NCI-H187 (cell line): ENCODE measurements at places on chromosomes 13 and 19.

- DNase-seq: peak; percentile 91
Measured at GRCh38 chr13:99980201-99980823, 1.3 kb upstream of the ZIC2 start.

DNA sequence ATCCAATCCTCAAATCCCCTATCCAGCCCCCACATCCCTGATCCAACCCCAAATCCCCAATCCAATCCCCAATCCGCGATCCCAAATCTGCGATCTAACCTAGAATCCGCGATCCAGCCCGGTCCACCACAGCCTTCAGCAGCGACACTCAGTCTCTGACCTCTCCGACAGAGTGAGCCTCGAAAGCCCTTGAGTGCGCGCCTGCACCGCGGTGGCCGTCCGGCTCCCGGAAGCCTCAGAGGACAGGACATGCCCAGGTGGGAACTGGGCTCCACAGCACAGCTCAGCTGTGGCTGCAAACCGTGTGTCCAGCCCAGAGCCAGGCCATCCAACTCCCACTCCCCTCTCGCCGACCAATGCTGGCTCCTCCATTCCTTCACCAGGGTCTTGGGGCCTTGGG lies 48.8 kb upstream of the C1QTNF9B start:
- DNase-seq: no peak

DNA sequence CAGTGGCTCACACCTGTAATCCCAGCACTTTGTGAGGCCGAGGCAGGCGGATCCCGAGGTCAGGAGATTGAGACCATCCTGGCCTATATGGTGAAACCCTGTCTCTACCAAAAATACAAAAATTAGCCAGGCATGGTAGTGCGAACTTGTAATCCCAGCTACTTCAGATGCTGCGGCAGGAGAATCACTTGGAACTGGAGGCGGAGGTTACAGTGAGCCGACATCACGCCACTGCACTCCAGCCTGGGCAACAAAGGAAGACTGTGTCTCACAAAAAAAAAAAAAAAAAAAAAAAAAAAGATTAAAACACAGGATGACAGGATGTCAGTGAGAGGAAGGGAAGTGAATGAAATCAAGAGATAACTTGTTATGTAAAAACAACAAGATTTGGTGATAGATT lies 1158.5 kb downstream of the PCDH9 start:
- no peak for DNase-seq

GRCh38 chr13:82088781-82089180 lies 1747.9 kb upstream of the SPRY2 start:
- DNase-seq: no peak

- no peak for DNase-seq
Measured at GRCh38 chr13:108225440-108225839, 7.2 kb downstream of the ABHD13 start.

DNA sequence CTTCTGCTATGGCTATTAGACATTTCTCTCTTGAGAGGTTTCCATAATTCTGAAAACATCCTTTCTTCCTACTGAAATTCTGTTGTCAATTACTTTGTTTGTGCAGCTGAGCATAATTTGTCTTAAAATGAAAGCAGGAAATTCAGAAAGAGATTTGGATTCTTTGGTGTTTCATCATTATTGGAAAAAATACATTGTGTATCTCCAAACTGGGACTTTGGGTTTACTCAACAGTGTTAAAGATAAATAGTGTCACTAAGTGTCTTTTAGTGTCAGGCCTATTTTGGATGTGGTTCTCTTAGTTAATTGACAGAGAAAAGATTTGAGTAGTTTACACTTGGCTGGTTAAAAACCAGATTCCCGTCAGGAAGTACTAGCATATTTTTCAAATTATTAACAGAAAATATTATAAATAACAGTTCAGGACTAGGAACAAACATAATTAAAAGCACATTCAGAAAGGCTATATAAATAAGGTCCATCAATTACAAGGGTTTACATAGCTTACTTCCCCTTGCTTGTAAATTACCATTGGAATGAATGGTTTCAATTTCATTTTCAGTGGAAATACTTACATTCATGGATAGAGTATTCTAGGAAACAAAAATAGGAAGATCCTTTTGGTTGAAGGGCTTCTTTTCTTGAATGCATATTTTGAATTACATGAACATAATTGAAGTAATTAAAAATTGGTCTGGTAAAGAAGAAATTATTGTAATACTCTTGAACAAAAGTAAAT lies 483.1 kb downstream of the GPC6 start:
- no peak for DNase-seq

GRCh38 chr13:98385606-98386005 lies 191.3 kb downstream of the STK24 start:
- peak; percentile 61 for DNase-seq

GRCh38 chr19:7267792-7268704 lies 26.2 kb downstream of the INSR start:
- no peak for DNase-seq

- DNase-seq: no peak
Measured at GRCh38 chr13:102692491-102692826, 2.4 kb downstream of the METTL21C start.

- peak; percentile 2 for DNase-seq
Measured at GRCh38 chr13:44104969-44105368, 225.3 kb downstream of the LACC1 start.

DNA sequence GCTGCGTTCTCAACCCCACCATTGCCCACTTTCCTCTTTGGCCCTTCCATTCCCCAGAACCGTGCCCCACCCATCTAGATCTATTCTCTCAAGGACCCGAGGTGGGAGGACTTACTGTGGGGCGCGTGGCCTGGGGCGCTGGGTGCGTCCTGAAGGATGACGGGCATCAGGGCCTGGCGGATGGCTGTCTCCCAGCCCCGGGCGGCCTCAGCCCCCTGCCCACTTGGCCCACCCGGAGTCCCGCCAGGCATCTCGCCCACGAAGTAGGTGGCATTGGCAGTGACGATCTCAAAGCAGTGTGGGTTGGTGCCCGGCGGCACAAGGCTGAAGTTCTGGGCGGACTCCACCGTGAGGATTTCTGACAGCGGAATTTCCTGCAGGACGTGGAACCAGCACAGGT lies 23.2 kb downstream of the PRKD2 start:
- DNase-seq: no peak

- no peak for DNase-seq
Measured at GRCh38 chr13:51924756-51925544, 63.2 kb downstream of the CCDC70 start.

GRCh38 chr19:32266460-32266859 lies 79.0 kb upstream of the ZNF507 start:
- no peak for DNase-seq

- DNase-seq: no peak
Measured at GRCh38 chr19:2982983-2983350, 5.6 kb downstream of the TLE6 start.

GRCh38 chr13:46404733-46405100 lies 17.7 kb upstream of the RUBCNL start:
- DNase-seq: no peak

DNA sequence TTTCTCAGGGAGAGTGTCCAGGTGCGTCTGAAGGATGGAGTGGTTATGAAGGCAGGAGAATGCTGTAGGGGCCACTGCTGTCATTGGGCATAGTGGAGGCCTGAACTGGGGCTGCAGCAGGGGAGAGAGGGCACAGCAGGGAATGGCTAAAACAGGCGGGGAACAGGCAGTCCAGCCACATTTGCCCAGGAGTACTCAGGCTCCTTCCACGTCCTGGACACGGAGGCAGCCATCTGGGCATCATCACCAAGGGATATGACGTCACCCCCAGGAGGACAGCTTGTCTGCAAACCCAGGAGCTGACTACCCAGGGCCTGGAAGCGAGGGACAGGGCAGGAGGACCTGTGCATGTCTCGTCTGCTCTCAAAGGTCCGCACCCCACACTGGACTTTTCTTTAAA lies 22.2 kb downstream of the VSTM2B start:
- no peak for DNase-seq

DNA sequence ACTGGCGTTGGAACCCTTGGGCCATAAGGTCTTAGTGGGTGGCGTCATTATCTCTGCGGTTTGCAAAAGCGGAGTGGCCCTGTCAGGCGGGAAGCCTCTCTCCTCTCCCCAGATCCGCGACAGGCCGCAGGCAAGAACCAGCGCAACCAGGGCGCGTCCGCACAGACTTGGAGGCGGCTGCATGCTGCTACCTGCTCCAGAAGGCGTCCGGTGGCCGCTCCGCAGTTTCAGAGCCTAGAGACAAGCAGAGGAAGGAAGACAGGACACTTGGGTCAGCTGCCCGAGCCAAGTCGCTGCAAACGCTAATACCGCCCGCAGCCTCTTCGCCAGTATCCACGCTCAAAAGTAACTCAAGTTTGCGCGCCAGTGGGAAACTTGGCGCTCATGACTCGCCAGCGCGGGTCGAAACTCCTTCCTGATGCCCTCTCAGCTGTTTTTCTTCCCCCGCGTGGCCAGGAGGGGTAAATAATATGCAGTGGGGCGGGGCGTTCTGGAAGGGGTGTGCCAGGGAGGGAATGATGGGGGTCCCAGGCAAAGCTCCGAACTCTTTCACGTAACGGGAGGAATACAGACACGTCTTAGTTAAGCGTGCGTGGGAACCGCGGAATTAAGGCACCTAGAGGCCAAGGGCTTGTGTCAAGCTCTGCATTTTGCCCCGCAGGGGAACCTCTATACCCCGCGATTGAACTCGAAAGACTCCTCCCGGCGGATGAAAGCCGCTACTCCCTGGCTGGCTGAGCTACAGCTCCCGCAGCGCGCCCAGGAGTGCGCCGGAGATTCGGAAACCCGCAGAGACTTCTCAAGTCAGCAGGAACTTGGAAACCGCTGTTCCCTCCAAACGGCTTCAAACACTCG lies at the start of gene EDNRB:
TSS of gene EDNRB (minus strand) at position 441 of the 855 bp plus-strand sequence. CDS start at position 183, 258 bp downstream.
- no peak for DNase-seq

- DNase-seq: no peak
Measured at GRCh38 chr19:10682397-10683063, 18.7 kb upstream of the QTRT1 start.

- DNase-seq: no peak
Measured at GRCh38 chr13:48356750-48357149, 53.2 kb downstream of the RB1 start.

DNA sequence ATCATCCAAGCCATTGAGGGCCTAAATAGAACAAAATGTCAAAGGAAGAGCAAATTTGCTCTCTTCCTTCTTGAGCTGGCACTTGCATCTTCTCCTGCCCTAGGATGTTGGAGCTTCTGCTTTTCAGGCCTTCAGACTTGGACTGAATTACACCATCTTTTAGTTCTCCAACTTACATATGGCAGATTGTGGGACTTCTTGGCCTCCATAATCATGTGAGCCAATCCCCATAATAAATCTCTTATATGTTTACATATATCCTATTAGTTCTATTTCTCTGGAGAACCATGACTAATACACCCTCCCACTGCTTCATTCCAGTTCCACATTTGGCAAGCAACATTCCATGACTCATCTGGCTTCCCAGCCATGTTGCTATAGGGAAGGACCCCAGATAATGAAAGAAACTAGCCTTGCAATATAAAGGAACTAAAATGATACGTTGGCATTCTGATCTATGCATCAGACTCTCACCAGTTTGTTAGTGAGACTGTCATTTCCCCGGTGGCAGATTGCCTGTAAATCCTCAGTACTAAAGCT lies 11.0 kb upstream of the ACOD1 start:
- no peak for DNase-seq

DNA sequence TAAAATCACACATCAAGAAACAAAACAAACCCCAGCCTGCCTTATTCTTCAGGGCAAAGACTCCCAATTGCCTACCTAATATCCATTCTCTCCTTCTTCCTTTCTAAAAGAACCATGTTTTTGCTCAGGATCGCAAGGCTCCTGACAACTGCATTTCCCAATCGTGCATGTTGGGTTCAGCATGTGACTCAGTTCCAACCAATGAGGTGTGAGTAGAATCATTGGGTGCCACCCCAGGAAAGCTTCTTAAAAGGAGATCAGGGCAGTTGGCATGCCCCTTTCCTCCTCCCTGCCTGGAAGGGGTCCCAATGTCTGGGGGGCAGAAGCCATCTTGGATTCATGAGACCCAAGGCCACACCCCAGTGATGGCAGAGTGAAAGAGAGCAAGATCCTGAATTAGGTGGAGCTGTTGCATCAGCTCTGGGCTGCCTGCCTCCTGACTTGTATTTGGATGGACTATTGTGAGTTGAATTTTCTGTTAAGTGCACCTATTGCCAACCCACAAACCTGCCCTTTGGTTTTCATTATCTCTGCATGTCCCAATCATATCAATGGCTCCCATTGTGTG lies 26.0 kb upstream of the UBAC2 start:
- no peak for DNase-seq

DNA sequence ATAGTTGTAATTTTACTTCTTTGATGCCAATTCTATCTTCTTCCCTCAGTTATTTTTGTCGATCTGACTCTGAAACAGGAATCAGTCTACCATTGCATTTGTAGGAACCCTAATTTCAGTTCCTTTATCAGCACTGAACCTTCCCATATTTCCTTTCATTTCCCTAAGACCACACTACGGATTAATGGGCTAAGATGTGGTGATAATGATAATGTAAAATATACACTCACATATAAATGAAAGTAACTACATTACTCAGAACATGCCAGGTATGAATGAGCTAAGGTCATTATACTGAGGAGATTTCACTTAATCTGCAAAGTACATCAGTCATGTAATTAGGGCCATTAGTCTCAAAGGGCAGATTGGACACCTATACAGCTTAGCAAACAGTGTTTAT lies 60.2 kb upstream of the RFC3 start:
- no peak for DNase-seq

- DNase-seq: no peak
Measured at GRCh38 chr19:22608441-22608840, 25.7 kb upstream of the ZNF492 start.

- DNase-seq: no peak
Measured at GRCh38 chr19:54023191-54023590, 31.8 kb downstream of the CACNG6 start.

GRCh38 chr13:45297456-45298205 lies 43.4 kb downstream of the TPT1 start:
- DNase-seq: no peak

DNA sequence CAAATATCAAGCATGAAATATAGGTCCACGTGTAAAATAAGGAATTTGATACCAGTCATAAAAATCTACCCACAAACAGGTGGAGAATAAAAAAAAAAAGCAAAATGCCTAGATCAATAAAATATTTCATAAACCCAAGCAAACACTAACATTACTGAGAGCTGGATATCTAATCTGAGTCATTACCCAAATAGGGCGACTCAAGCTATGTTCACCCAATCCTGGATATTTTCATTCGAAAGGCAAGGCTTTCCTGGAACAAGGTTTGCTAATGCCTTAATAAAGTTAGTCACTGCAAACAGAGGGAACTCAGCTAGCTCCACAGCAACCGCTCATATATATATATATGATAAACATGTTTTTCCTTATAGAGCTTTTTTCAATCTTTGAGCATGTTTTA lies 33.5 kb upstream of the TM9SF2 start:
- no peak for DNase-seq

- DNase-seq: no peak
Measured at GRCh38 chr19:14412324-14412995, 6.7 kb downstream of the DDX39A start.

DNA sequence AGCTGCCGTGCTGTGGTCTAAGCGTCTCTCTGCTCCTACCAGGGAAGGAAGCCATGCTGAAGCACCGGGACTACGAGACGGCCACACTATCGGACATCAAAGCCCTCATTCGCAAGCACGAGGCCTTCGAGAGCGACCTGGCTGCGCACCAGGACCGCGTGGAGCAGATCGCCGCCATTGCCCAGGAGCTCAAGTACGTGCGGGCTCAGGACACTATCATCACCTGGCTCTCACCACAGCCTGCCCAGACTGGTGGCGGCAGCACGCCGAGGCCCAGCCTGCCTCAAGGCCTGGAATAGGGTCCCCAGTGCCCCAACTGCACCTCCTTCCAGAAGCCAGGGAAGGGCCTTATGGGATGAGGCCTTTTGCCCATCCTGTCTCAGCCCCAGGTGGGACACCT lies 22.8 kb downstream of the CAPN12 start:
- DNase-seq: no peak

GRCh38 chr13:90974249-90974975 lies 373.1 kb upstream of the MIR17HG start:
- peak; percentile 40 for DNase-seq
